ENCODE measurements at places on chromosomes 1 and 21.

DNA sequence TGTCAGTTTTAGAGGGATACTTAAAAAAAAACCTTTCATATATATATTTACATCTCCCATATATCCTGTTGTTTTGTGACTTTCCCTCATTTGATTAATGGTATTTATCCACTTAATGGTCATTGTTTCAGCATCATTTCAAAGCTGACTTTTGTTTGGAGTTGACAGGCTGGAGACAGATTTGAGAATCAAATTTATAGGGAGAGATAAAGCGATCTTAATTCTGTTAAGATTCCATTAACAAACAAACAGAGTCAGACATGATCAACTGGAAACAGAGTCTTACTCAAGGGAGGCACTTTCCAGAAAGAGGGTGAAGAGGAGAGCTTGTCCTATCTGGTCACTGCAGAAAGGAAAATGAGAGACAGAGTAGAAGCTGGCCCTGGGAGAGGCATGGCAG lies 283.4 kb downstream of the TTLL7 start:
- DNase-seq, result no peak

DNA sequence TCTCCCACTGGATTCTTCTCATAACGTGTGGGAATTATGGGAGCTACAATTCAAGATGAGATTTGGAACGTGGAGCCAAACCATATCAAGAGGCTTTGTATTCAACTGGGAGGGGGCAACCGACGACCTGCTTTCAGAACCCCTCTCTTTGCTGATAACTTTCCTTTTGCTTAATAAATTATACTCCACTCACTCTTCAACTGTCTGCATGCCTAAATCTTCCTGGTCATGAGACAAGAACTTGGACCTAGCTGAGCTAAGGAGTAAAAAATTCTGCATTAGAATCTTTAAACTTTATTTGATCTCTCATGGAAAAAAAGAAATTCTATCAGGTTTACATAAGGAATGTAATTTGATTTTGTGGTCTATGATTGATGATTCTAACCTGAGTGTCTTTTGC lies 86.7 kb upstream of the CYYR1 start:
- DNase-seq, result no peak

- DNase-seq, result no peak
Observed at GRCh38 chr1:218480137-218480536, 135.0 kb downstream of the TGFB2 start.

DNA sequence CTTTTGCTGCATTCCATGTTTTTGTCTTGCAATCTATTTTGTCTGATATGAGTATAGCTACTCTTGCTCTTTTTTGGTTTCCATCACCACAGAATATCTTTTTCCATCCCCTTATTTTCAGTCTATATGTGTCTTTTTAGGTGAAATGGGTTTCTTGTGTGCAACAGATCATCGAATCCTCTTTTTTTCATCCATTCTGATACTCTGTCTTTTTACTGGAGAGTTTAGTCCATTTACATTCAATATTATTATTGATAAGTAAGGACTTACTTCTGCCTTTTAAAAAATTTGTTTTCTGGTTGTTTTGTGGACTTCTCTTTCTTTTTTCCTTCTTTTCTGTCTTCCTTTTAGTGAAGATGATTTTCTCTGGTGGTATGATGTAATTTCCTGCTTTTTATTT lies 64.6 kb upstream of the CD55 start:
- no peak for DNase-seq

- no peak for DNase-seq
Observed at GRCh38 chr1:93837961-93838360, 41.0 kb downstream of the DNTTIP2 start.

DNA sequence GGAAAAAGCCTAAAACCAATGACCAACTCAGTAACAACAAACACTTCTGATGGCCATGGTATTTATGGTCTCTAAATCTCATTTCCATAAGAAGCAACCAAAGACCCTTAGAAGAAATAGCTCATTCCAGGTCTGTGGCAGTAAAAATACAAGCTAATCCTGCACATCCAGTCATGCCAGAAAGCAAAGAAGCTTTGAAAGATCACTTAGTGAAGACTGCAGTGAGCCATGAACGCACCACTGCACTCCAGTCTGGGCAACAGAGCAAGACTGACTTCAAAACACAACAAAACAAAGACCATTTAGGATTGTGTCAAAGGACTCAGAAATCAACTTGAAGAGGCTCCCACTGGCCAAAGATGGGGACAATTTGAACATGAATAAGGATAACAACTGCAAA lies 18.4 kb upstream of the ELK4 start:
- DNase-seq, result no peak

DNA sequence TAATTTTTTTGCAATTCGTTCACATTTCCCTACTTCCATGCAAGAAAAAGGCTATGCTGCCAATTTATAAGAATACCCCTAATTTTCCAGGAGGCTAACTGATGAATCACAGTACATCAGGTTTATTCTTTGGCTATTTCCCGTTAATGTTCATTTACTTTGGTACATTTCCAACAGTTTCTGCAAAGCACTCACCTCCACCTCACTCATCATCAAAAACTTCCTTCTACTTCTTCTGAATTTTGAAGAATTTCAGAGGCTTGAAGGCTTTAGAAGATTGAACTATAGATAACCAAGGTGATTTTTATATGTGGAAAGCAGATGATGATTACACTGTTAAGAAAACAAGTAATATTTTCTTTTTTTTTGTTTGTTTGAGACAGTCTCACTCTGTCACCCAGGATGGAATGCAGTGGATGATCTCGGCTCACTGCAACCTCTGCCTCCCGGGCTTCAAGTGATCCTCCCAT lies 60.5 kb upstream of the HP1BP3 start:
- DNase-seq, result no peak

DNA sequence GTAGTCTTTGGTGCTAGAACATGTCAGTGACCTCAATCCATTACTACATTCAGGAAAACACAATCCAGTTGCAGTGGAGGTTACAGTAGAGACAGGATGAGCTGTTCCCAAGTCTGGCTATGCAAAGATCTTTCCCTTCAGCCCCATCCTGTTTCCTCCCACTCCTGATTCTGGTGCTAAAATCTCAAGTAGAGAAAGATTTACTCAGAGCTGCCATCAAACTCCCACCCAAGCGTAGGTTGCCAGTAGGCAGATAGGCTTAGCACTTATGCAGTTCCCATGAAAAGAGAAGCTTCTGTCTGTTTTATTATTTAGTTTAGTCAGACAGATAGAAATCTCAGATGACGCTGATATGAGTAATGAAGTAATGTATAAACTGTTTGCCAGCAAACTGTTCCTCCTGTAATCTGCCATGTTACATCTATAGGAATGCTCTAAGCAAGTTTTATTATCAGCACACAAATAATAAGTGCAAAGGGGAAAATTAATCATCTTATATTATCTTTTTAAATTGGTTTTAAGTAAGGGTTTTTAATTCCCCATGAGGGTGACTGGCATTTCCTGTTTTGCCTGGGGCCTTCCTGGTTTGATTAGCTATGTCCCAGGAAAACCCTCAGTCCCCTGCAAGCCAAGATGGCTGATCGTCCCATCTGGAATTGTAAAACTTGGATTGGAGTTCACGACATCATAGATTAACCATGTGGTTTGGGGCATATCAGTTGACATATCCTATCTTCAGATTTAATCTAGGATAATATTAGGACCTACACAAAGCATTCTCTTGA lies 188.3 kb upstream of the PALMD start:
- DNase-seq, result peak; percentile 70

GRCh38 chr1:46180082-46180616 lies 3.9 kb upstream of the P3R3URF start:
- DNase-seq, result no peak

DNA sequence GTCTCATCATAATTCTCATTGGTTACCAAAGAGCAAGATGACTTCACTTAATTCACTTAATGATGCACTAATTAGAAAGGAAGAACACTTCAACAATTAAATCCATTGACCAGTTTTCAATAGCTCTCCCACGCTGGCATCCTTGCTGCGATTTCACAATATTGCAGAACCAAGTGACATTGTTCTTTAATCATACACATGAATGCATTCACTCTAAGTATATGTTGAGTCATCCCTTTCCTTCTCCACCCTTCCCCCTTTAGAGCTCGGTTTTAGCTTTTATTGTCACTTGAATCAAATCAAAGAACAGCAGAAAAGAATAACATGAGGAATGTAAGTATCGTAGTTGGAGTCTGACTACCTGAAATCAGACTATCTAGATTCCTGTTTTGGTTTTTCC lies 233.6 kb upstream of the FMN2 start:
- DNase-seq, result no peak

DNA sequence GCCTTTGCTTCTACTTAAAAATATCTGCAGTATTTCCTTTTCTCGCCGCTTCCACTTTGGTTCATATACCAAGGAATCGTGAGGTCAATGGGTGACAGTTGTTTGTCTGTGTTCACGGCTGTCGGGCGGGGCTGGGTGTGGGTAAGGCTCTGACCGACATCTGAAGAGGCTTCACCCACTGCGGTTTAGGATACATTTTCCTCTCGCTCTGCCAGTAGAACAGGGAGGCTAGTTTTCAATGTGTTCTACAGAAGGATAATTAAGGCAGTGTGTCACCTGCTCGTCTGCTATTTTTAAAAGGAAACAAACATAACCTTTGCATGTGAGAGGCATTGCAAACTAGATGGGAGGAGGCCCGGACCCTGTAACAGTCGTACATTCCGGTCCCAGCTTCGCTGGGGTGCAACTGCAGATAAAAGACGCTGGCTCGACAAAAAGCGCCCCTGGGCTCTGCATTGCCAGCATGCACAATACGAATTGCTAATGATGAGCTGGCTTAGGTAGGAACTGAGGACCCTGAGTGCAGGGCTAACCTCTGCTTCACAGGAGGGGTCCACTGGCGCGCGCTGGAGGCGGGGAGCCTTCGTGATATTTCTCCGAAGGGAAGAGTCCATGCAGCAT lies 8.5 kb upstream of the ERG start:
- no peak for DNase-seq

DNA sequence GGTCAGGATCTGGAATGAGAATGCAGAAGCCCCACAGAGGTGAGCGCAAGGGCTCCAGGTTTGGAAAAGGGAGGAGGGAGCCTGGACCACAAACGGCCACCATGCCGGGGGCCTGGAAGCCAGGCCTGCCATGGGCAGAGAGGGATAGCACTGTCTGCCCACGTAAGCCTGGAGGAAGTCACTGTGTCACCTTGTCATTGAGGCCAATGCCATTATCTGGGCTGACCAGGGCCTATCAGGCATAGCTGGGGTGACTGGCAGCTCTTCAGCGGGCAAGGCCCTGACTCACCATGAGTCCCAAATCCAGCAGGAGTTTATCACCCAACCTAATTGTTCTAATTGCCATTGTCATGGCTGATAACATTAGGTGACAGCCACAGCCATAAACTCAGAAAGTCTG lies 84.6 kb downstream of the MATN1 start:
- no peak for DNase-seq

DNA sequence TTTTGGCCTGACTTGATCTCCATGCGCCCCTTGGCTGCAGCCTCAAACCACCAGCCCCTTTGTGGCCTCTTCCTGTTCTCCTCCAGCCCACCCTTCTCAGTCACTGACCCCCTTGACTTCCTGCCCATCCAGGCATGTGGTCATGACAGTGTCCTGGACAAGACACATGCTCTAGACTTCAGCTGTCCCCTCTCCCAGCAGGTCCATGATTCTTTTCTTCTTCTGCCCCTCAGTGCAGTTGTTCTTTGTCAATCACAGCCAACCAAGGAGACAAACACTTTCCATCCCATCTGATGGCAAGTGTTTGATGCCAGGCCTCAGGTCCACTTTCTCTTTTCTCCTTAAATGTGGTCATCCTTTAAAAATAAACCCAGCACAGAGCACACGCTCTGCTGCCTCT lies 49.7 kb downstream of the SYT6 start:
- no peak for DNase-seq

GRCh38 chr1:53608071-53608470 lies 130.9 kb downstream of the GLIS1 start:
- no peak for DNase-seq

DNA sequence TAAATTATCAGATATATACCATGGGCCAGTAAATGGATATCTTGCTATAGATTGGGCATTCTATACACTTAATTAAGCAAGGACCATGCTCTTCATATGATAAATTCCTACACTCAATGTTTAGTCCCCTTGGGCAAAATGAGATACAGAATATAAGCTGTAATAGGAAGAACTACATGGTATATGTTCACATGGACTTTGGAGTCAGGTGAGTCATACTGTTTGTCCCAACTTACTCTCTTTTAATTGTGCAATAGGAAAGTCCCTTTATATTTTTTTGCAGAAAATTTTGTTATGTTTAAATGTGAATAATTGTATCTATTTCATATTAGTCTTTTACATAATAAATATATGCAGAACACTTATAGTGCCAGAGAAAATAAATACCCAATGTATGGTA lies 820.2 kb upstream of the ADAMTS5 start:
- no peak for DNase-seq

DNA sequence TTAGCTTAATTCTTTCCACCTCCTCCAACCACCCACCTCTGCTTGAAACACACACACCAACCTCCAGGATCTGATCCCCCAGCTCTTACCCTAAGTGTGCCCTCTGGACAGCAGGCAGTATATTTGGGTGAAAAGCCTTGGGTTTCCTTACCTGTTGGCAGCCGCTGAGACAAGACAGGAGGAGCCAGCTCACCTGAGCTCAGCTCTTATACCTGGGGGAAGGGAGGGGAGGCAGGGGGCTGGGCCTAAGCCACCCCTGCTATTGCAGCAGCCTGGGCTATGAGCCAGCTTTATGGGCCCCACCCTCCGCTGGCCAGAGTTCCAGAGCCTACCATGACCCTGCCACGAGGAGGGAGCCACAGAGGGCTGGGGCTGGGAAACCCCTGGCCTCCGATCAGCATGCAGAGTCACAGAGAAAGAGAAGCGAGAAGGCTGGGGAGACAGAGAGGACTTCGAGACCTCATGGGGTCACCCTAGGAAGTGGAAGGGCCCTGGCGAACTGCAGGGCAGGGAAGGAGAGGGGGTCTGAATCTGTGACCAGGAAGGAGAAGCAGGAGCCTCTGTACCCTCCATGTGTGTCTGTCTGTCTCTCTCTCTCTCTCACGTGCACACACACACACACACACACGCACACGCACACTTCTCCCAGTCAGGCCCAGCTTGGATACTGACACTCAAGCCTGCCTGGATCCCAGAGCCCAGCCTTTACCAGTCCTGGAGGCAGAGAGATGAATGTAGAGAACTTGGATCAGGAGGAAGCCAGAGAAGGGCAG lies at the start of gene S100A14:
Gene S100A14, minus strand, starts transcription at position 182 of the 773 bp plus-strand sequence. CDS start 467 bp downstream, outside the sequence.
- no peak for DNase-seq

DNA sequence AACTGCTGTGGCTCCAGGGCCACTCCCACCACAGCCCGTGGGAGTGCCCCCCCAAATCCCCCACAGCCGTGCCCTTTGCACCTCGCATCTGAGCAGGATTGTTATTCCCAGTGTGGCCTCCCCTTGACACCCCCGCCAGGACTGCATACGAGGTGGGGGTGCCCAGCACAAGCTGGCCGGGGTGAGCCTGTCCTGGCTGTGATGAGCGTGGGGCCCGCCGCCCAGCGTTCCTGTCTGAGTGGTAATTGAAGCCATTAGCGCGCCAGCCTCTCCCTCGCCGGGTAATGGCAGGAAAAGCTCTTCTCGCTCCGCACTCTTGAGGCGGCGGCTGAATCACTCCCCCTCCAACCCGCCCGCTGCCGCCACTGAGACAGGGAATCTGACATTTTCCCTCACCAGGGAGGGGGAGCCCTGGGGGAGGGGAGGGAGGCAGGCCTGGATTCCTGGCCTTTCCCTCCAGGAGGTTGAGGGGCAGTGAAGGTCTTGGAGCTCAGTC lies 27.7 kb downstream of the PTPRF start:
- DNase-seq, result no peak
